ENCODE measurements at places on chromosomes 13 and 19.

GRCh38 chr13:49343255-49343654, 95.5 kb downstream of the CDADC1 start:
- no peak for DNase-seq

DNA sequence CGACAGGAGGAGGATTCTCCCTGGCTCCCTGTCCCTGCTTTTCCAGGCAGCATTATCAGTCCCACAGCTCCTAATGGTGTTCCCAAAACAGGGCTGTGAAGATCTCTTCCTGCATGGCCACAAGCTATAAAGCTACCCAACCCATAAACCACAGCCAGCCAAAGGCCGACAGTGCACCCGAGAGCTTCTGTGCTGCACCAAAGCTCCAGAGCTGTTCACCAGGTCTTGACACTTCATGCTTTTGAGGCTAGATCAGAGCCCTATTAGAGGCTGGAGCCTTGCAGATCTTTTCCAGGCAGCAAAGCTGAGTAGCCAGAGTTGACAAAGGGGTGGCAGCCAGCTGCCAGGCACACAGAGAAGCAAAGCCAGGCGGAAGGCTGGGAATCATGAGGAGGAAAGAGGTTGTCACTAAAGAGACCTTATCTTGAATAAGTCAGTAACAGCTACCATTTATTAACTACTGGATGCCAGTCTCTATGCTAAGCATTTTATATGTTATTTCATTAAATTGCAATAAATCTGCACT, 180.4 kb downstream of the KATNAL1 start:
- DNase-seq = no peak

- no peak for DNase-seq
These were observed 14.3 kb downstream of the DPRX start for GRCh38 chr19:53646144-53646543.

GRCh38 chr13:42614436-42615035, 40.6 kb downstream of the TNFSF11 start:
- no peak for DNase-seq

- no peak for DNase-seq
These were observed 54.0 kb downstream of the KCNRG start for GRCh38 chr13:50069261-50069660.

DNA sequence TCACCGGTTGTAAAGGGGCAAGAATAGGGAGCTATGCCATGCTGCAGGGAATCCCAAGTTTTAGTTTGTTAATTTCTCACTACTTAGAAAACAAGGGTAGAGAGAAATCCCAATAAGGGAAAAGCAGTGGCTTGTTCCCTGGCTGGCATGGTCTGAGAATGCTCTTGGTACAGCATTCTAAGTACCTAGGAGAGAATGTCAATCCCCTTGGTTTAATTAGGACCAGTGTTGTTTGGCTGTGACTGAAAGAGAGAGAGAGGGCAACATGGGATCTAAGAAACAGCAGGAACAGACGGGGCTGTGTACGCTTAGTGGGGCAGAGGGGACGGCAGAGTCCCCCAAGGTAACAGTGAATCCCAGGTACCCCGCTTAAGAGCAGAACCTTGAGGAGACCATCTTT, 228.8 kb downstream of the PCDH9 start:
- no peak for DNase-seq

DNA sequence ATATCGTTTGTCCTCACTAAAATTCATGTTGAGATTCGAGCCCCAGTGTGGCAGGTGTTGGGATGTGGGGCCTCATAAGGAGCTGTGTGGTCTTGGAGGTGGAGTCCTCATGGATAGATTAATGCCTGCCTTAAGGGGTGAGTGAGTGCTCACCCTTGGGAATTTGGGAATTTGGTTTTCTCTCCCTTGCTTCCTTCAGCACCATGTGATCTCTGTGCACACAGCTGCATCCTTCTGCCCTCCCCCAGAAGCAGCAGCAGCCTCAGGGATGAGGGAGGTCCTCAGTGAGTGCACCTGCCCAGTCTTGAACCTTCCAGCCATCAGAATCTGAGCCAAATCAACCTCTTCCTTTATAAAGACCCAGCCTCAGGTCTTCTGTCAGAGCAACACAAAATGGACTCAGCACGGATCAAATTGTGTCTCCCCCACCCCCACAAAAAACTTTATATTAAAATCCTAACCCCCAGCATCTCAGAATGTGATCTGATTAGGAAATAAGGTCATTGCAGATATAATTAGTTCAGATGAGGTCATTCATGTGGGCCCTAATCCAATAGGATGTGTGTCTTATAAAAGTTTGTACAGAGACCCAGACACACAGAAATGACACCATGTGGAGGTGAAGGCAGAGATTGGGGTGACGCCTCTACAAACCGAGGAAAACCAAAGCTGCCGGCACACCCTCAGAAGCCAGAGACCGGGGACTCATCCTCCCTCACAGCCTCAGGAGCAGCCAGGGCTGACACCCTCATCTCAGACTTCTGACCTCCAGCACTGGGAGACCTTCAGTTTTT, 12.9 kb downstream of the CYTH2 start:
- peak; percentile 34 for DNase-seq
